ENCODE measurements at places on chromosomes 11 and 22. TPM values are rescaled to one million over a fixed set of nuclear protein-coding genes. Genes with fewer than 3 reads are reported as not detected.

DNA sequence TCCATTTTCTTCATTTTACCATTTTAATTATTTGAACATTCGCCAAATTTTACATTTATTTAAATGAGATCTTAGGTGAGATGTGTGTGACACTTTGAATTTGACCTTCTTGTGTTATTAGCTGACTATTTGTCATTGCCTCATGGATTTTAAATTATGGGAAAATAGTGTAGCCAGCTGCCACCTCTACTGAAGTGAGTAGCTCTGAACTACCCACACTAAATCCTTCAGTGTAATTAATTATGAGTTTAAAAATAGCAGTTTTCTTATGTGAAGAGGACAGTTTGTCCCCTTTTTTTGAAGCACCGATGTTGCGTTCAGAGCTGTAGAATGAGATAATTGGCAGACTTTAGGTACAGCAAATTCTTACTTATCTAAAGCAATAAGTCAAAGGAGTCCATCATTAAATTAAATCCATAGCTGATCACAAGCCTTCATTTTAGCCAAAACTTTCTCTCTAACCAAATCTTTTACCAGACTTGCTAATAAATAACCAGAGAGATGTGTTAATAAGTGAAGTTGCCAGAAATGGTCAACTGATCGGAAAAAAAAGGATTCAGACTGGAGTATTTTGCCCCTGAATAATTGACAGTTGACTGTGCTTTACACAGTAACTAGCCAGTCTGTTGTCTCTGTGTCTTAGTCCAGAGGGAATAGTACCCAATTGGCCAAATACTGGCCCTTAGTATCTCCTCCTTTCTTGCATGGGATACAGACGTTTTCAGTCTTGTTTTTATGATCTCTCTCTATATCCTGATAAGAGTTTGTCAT, 75.0 kb downstream of the ZC3H12C start:
- H3K27ac ChIP-seq = no peak overlapping the region
- peaks cover 4% of the 10 kb centered on the region for H3K4me1 ChIP-seq
- H3K4me3 ChIP-seq = no peak overlapping the region
- peaks cover 13% of the 10 kb centered on the region for H3K27me3 ChIP-seq
- no peak for DNase-seq
- H3K36me3 ChIP-seq = peaks cover 25% of the 10 kb centered on the region

Gene CNGA4
- not detected for total RNA-seq

- H3K4me3 ChIP-seq = no peak overlapping the region
- H3K27ac ChIP-seq = no peak overlapping the region
- no peaks in the 10 kb centered on the region for H3K36me3 ChIP-seq
- DNase-seq = peak; percentile 28
- no peaks in the 10 kb centered on the region for H3K4me1 ChIP-seq
These were observed 77.0 kb downstream of the ZNF280B start for GRCh38 chr22:22431271-22432220.

DNA sequence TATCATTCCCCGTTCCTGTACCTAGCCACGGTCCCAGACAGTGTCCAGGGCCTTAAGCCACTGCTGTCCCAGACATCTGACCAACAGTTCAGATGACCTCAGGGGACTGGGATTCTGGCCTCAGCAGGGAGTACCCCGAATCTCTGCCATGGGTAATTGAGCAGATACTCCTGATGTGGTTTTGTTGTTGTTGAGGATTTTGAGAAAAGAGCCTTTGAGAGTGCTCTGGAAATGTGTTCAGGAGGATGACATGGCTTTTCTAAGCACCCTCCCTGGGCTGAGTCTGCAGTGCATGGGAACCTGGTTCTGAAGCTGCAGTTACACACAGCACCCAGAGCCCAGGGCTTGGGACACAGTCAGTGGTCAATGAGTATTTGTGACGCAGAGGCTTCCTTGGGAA, 30.4 kb downstream of the ADAMTS15 start:
- H3K27me3 ChIP-seq = peaks cover 5% of the 10 kb centered on the region
- H3K4me3 ChIP-seq = no peak overlapping the region
- H3K4me1 ChIP-seq = no peaks in the 10 kb centered on the region

DNA sequence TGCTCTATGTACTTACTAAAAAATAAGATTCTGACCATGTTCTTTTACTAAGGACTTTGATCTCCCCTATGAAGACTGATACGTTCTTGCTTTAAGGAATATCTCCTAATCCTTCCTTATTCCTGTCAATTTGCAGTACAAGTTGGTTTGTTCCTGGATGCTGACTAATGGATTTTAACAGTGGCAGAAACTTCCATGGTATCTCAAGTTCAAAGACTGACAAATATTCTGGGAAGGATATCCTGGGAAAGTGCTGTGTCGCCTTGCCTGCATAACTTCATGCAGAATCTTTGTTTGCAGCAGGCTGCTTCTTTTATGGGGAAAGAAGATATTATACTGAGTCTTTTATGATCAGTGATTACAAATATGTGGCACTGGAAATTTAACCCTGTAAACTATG, 8.4 kb upstream of the OR52J3 start:
- no peaks in the 10 kb centered on the region for H3K27me3 ChIP-seq
- no peak overlapping the region for H3K27ac ChIP-seq
- no peaks in the 10 kb centered on the region for H3K4me1 ChIP-seq
- H3K36me3 ChIP-seq = no peaks in the 10 kb centered on the region
- no peak overlapping the region for H3K4me3 ChIP-seq

Gene FOXR1
- not detected for total RNA-seq

- H3K27ac ChIP-seq = no peak overlapping the region
- no peak for DNase-seq
- H3K4me1 ChIP-seq = no peaks in the 10 kb centered on the region
- peaks cover 4% of the 10 kb centered on the region for H3K27me3 ChIP-seq
- no peak overlapping the region for H3K4me3 ChIP-seq
These were observed 145.7 kb upstream of the TTC12 start for GRCh38 chr11:113168354-113169342.

Gene LRRC56
- total RNA-seq = 2.2 TPM

- H3K4me1 ChIP-seq = no peaks in the 10 kb centered on the region
- no peaks in the 10 kb centered on the region for H3K27me3 ChIP-seq
These were observed 10.6 kb upstream of the CSNK1E start for GRCh38 chr22:38327805-38328204.

DNA sequence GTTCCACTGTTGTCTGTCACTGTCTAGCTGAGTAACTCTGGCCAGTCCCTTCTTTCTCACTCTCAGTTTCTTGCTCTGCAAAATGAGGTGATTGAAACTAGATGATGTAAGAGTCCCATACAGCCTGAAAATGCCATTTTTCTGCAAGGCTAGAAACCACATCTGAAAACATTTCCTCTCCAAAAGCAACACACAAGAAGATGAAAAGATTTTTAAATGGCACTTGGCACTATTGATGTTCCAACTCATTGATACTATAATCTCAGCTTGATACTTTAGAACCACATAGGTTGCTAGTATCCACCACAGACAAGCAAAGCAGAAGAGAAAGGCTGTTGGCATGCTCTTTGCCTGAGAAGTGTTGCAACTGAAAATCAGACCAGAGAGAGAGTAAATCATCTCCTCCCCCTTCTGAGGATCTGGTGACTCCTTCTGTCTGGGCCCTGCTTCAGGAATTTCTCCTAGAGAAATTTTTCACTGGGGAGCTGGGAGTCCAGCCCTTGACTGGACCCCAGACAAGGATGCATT, 1217.9 kb downstream of the LRRC4C start:
- no peaks in the 10 kb centered on the region for H3K36me3 ChIP-seq
- H3K4me3 ChIP-seq = no peak overlapping the region
- DNase-seq = no peak
- H3K4me1 ChIP-seq = no peaks in the 10 kb centered on the region

GRCh38 chr22:19666673-19667593, 47.4 kb upstream of the SEPTIN5 start:
- no peaks in the 10 kb centered on the region for H3K27me3 ChIP-seq
- no peaks in the 10 kb centered on the region for H3K36me3 ChIP-seq
- no peak for DNase-seq

Gene SHISA8
- 1.7 TPM for total RNA-seq

DNA sequence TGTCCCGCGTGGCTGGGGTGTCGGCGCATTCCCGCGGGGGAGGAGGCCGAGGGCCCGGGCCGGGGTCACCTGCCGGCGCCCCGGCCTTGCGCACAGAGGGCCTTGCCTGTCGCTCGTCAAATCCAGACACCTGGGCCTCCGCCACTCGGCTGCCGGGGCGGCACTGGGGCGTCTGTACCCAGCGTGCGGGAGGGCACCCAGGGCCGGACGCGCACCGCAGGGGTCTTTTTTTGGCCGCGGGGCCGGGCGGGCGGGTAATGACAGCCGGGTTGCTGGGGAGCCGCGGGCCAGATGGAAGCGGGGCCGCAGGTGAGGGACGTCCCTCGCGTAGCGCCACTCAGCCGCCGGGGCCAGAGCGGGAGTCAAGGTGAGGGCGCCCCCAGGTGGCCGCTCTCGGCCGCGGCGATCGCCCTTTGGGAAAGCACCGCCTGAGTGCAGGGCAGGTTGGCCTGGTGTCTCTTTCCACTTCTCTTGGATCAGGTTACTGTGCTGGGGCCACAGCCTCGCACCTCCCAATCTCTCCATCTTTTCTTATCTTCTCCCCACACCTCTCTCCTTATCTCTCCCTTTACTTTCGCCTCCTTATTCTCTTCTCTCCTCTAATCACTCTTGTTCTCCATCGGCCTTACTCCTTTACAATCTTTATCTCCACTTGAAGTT, 3.5 kb downstream of the PHLDB1 start:
- H3K27me3 ChIP-seq = peaks cover 30% of the 10 kb centered on the region
- peaks cover 18% of the 10 kb centered on the region for H3K4me1 ChIP-seq
- peak overlapping the region; percentile 57 for H3K4me3 ChIP-seq
- peak; percentile 72 for DNase-seq

DNA sequence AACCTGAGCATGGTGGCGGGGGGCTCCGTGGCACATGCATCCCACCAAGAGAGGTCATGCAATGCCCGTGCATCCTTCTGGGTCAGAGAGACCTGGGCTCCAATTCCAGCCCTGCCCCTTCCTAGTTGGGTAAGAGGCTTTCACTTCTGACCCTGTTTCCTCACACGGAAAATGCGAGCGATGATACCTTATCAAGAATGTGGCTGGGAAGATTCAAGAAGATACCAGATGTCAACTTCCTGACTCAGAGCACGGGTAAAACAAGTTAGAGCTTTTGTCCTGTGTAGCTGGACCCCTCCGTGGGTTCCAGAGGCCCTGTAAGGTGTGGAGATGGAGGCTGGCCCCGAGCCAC, 8.7 kb upstream of the DGKZ start:
- peak overlapping the region; percentile 6 for H3K4me3 ChIP-seq
- no peak overlapping the region for H3K27ac ChIP-seq
- no peak for DNase-seq
- no peaks in the 10 kb centered on the region for H3K36me3 ChIP-seq
- H3K4me1 ChIP-seq = peaks cover 33% of the 10 kb centered on the region
- peaks cover 31% of the 10 kb centered on the region for H3K27me3 ChIP-seq

Data from activated T-helper 2 cell treated with anti-CD3 and anti-CD28 coated beads, Interferon-gamma antibody, Interleukin-2, Interleukin-4, amounts not matched to agents 10 μg/mL and 5 μg/mL and 100 μg/mL, durations not matched to agents 14 hours and 24 hours and 36 hours (primary cell).